T-helper 1 cell (primary cell): ENCODE measurements at places on chromosomes 3 and 15.
A peak's percentile ranks its signal among the peaks of the same experiment; 100 is the strongest.

GRCh38 chr15:39461536-39462130 is 119.2 kb upstream of the THBS1 start:
- no peak for DNase-seq

GRCh38 chr3:76383781-76384180 is 598.4 kb upstream of the ZNF717 start:
- no peak for DNase-seq

- no peak for DNase-seq
These were observed 428.7 kb downstream of the FOXP1 start for GRCh38 chr3:71154846-71155245.

GRCh38 chr3:119211193-119211592 is 29.5 kb downstream of the B4GALT4 start:
- no peak for DNase-seq

- no peak for DNase-seq
These were observed 19.7 kb downstream of the ITGA11 start for GRCh38 chr15:68412218-68412617.

GRCh38 chr3:161101609-161102008 is 3.5 kb downstream of the B3GALNT1 start:
- no peak for DNase-seq

DNA sequence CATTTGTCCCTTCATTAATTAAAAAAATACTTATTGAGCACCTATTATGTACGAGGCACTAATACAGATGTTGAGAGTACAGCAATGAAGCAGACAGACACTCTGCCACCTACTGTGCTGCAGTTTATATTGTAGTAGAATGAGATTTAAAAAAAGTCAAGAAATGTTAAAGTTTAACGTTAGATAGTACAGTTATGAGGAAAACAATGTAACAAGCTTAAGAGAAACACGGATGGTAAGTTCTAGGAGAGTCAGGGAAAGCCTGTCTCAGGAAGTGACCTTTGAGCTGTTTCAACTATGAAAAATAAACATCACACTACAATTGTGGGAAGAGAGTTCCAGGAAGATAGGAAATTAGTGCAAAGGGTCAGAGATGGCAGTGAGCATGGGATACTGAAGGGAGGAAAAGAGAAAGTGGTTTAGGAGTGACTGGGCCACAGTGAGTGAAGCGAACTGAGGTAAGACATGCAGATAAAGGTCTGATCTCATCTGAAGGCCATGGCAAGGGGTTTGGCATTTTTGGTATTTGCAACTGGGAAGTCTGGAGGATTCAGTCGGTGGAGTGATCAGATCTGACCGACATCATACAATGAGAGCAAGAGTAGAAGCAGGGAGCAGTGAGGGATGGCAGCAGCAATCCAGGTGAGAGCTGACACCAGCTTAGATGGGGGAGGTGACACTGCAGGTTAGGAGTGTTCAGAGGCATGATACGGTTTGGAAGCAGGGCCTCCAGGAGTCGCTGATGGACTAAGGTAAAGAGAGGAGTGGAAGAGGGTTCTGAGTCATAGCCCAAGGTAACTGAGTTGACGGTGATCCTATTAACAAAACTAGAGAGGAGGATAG is 28.5 kb downstream of the PLSCR4 start:
- DNase-seq = no peak

GRCh38 chr3:78717041-78717440 is 1050.8 kb downstream of the ROBO1 start:
- no peak for DNase-seq

GRCh38 chr15:63054281-63054683 is 11.7 kb downstream of the TPM1 start:
- DNase-seq = no peak

DNA sequence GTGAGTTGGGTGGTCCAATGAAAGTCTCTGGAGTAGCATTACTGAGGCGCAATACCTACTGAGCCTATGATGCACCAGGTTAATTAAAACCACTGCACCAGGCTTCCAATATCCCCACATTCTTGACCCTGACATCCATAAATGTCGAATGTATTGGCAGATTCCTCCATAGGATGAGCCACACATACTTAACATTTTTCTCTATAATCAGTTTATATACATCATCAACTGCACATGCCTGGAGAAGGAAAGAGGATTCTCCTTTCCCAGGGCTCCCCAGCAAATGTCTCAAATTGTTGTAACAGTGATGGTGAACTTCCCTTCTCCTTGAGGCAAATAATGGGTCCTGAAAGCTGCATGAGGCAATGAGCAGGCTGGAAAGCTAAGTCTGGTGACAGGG is 82.3 kb upstream of the LPP start:
- DNase-seq = no peak

- peak; percentile 98 for DNase-seq
These were observed at the start of gene ACAP2 for GRCh38 chr3:195442573-195443390. Gene ACAP2 (minus strand): TSS chr3:195443020. CDS start chr3:195442847, 173 bp downstream.

- no peak for DNase-seq
These were observed 8.3 kb downstream of the IFT122 start for GRCh38 chr3:129448186-129448895.

GRCh38 chr3:122898298-122898697 is 103.4 kb downstream of the SLC49A4 start:
- no peak for DNase-seq

- DNase-seq = no peak
These were observed 353.0 kb downstream of the PLOD2 start for GRCh38 chr3:145807990-145808389.

DNA sequence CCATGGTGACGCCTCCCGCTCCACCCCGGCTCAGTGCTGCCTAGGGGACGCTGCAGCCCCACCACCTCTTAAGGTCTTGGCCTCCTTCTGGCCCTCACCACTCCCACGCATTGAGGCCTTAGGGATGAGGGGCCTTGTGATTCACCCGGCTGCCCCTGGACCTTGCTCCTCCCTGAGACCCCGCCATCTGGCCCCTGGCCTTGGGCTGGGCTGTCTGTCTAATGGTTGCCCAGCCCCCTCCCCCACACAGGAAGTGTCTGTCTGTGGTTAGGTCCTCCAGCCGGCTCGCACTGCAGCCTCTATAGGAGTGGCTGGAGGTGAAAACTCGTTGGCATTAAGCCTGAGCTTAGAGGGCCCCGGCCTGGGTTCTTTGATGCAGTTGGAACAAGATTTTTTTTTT is 21.5 kb upstream of the MTHFS start:
- DNase-seq = no peak

DNA sequence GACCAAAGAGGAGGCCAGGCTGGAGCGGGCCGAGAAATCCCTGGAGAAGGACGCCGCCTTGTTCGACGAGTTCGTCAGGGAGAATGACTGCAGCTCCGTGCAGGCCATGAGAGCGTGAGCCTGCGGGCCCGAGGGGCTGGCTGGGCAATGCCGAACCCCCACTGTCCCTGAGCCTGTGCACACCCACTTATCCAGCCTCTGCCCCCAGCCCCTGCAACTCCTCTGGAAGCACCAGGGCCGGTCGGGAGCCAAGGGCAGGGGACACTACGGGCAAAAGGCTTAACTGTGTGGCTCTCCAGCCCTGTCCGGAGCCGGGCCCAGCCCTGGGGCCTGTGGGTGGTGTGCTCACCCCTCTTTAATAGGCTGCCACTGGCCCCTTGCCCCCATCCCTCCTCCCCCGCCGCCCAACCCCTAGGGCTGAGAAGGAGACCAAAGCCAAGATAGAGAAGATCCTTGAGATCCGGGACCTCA is 24.0 kb downstream of the CFAP100 start:
- no peak for DNase-seq

DNA sequence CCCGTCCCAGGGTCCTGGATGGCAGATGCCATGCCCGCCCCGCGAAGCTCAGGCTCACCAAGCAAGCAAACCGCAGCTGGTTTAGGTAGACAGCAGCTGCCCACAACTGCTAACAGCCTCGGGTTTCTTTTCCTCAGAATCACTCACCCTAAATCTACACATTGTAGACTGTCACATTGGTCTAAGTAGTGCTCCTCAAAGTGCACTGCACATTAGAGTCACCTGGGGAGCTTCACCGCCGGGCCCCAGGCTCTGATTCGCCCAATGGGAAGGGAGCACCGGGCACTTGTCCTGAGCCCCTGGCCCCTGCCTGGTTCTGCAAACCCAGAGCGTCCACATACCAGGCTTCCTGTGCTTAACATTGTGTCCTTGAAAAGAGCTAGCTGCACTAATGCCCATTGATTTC is 752 bp downstream of the OCA2 start:
- no peak for DNase-seq

DNA sequence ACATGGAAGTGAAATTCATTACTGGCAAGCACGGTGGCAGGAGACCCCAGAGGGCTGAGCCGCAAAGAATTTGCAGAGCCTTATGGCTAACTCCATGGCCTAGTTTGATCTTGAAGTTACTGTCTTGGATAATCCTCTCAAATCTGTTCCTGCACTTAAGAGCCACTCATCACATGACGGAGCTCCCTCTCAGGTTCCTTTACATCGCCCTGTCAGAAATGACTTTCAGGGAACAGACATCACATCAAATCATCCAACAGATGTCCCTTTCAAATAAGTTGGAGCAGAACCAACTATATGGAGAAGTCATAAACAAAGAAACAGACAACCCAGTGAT is 328.8 kb upstream of the THBS1 start:
- no peak for DNase-seq

DNA sequence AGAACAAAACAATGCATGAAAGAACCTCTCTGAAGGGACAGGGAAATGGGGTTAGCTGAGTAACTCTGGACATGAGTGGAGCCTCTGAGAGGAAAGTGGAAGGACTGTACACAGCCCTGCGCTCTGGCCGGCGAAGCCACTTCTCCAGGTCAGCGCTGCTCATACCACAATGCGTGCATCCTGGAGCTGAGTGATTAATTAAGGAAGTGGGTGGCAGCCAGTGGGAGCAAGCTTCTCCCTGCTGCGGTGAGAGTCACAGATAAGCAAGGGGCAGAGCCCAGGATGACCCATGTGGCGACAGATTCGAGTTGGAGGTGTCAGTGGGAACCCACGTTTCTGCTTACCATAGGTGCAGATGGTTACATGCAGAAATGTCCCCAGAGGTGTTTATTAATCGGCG is 48.0 kb downstream of the KLF15 start:
- DNase-seq = no peak

GRCh38 chr15:100291106-100291505 is 50.7 kb downstream of the ADAMTS17 start:
- no peak for DNase-seq

- DNase-seq = no peak
These were observed 14.3 kb downstream of the KLHL25 start for GRCh38 chr15:85780225-85780985.

DNA sequence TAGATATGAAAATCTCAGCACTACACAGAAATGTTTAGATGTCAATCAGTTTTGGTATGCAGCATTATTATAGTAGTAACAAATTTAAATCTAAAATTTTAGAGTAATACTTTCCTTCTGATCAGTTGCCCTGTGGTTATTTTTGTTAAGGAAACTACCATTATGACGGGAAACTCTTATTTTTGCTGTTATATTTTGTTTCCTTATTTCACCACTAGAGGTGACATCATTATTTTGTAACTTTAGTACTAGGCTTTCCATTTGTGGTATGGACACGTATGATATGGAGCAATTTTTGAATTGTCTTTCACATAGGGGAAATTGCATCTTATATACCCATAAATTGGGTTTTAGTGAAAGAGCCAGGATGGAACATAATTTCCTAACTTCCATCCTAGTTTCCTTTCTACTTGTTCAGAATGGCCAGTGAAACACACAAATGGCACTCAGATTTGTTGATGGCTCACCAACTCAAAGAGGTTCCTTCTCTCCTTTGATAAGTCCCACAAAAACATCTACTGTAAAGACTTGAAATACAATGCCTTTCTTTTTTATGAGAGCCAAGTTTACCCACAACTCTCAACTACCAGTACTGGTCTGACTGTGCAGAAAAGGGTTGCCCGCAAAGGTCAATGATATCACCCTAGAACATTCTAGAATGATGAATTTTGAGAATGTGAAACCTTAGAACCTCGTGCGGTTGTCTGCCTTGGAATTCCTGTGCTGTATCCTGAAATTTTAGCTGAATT is 19.4 kb upstream of the PPP4R2 start:
- DNase-seq = no peak

DNA sequence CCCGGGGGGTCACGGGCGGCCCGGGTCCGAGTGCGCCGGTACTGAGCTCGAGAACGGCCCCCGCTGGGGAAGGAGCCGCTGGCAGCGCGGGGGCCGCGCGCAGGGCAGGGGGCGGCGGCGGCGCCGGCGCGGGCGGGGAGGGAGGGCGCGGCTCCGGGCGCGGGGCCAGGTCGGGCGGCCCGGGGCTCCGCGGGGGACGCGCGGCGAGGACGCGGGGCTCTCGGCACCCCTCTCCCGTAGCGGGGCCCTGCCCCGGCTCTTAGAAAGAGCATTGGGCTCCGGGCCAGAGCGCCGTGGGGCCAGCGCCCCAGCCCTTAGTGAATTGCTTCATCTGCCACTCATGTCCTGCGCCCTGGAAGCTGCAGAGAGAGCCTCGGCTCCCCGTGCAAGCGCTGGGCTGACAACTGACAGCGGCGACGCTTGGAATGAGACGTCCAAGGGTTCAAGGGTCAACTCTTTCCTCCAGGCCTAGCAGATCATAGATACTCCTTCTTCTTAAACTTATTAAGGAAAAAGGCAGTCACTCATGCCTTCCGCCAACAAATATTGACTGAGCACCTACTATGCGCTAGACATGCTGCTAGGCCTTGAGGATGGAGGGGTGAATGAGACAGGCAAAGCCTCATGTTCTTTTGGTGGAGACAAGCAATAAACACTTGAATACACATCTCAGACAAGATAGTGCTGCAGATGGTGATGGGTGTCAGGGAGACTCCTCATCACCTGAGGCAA is 140.8 kb downstream of the SMAD6 start:
- DNase-seq = no peak
